ENCODE measurements at places on chromosomes 2 and 18.
A peak's percentile ranks its signal among the peaks of the same experiment; 100 is the strongest.

DNA sequence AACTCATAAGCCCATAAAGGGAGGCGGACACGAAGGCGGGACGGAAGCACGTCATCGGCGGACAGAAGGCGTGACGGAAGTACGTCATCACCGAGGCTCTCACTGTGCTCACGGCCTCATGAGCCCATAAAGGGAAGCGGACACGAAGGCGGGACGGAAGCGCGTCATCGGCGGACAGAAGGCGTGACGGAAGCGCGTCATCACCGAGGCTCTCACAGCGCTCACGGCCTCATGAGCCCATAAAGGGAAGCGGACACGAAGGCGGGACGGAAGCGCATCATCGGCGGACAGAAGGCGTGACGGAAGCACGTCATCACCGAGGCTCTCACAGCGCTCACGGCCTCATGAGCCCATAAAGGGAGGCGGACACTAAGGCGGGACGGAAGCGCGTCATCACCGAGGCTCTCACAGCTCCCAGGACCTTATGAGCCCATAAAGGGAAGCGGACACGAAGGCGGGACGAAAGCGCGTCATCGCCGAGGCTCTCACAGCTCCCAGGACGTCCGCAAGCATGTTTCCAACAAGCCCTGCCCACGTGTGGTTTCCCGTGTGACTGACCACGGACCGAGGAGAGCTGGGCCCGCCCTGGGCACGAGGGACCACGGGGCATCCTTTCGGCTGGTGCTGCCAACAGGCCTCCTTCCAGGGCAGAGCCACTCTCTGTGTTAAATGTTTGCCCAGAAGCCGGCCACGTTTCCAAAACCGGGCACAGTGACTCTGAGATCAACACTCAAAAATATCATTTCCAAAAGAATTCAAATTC, 182.7 kb upstream of the SALL3 start:
- H3K4me1 ChIP-seq, result no peaks in the 10 kb centered on the region
- no peaks in the 10 kb centered on the region for H3K27me3 ChIP-seq
- H3K27ac ChIP-seq, result no peak overlapping the region

GRCh38 chr18:2104620-2105462, 466.5 kb downstream of the METTL4 start:
- H3K4me3 ChIP-seq, result no peak overlapping the region
- DNase-seq, result peak; percentile 12
- no peaks in the 10 kb centered on the region for H3K4me1 ChIP-seq
- H3K36me3 ChIP-seq, result no peaks in the 10 kb centered on the region
- no peaks in the 10 kb centered on the region for H3K27me3 ChIP-seq

DNA sequence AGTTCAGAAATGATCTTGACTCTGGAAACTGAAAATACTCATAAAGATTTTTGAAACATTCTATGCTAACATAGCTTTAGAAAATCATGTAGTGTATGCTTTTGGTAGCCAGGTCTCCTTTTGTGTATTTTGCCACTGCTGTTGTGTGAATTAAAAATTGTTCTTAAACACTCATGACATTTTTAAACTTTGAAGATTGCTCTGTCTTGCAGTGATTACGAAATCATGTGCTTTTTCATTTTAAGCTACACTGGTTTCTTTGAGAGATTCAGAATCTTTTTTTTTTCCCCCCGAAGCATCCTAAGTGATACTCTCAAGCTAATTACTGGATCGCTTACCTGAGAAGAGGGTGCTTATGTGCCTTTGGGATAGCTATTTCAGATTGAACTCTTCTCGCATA, 60.0 kb downstream of the ANKRD12 start:
- peaks cover 6% of the 10 kb centered on the region for H3K36me3 ChIP-seq
- no peak for DNase-seq
- no peaks in the 10 kb centered on the region for H3K27me3 ChIP-seq
- H3K4me1 ChIP-seq, result no peaks in the 10 kb centered on the region
- no peak overlapping the region for H3K4me3 ChIP-seq
- H3K27ac ChIP-seq, result no peak overlapping the region

DNA sequence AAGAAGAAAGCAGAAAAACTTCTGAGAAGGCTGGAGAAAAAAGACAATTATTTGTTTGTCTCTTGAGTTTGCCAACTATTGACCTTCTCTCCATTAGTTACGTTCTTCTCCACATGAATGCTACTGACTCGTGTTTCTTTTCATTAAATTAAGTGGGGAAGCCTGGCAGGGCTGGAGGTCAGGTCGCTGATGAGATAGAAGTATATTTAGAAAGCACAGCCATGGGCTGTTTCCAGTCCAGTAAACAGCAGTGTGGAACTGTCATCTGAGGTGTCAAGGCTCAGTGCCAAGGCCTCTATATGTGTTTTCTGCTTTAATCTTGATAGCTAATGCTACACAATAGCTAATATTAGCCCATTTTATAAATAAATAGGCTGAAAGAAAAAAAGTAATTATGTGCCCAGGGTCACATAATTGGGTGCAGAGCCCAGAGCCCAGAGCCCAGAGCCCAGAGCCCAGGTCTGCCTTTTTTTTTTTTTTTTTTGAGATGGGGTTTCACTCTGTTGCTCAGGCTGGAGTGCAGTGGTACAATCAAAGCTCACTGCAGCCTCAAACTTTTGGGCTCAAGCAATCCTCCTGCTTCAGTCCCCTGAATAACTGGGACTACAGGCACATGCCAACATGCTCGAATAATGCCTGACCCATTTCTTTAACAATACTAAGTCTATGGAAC, 6.3 kb downstream of the MSGN1 start:
- no peak overlapping the region for H3K4me3 ChIP-seq
- no peak overlapping the region for H3K27ac ChIP-seq
- no peak for DNase-seq
- H3K4me1 ChIP-seq, result no peaks in the 10 kb centered on the region
- no peaks in the 10 kb centered on the region for H3K27me3 ChIP-seq

DNA sequence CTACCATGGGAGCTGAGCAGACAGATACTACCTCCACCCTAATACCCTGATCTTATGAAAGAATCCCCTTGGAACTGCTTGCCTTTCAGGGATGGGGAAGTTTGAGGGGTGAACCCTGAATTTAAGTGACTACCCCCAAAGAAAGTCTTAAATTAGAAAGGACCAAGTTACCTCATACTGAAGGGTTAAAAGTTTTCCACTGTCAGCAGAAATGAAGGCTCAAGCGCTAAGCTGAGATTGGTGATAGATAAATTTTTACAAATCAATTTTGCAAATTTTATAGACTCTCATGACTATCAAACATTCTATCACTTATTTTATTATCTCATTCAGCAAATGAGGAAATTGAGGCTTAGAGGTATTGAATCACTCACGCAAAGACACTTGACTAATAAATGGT, 233.2 kb upstream of the THSD7B start:
- no peaks in the 10 kb centered on the region for H3K36me3 ChIP-seq
- no peak overlapping the region for H3K4me3 ChIP-seq
- no peak for DNase-seq
- H3K27ac ChIP-seq, result no peak overlapping the region
- no peaks in the 10 kb centered on the region for H3K4me1 ChIP-seq
- H3K27me3 ChIP-seq, result no peaks in the 10 kb centered on the region

DNA sequence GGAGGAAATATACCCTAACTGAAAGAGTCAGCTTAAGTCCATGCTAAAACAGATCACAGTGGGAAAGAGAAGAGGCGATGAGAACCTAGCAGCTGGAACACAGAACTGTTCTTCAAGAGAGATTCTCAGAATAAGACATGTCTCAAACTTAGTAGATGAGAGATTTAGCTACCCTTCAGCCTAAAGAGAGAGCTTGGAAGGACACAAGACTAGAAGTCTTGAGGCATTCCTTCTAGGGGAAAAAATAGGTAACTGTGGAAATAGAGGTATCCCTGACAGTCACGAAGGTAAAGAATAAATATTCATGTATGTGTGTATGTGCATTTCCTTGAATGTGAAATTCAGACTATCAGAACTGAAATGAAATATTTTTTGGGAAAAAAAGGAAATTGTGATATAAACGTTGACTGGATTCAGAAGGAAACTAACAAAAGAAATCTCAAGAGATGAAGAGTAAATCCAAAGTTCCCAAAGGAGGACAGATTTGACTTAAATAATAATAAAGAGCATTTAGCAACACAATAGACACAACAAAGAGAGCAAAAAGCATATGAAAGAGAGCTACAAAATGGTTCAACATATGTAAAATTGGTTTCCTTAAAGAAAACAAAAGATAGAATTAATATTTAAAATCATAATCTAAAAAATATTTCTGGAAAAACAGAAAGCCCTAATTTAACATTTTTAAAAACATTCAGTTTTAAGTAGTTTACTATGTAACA, 258.7 kb downstream of the LRP1B start:
- no peak for DNase-seq
- H3K4me3 ChIP-seq, result no peak overlapping the region
- no peaks in the 10 kb centered on the region for H3K27me3 ChIP-seq
- no peaks in the 10 kb centered on the region for H3K36me3 ChIP-seq
- H3K27ac ChIP-seq, result no peak overlapping the region
- no peaks in the 10 kb centered on the region for H3K4me1 ChIP-seq

DNA sequence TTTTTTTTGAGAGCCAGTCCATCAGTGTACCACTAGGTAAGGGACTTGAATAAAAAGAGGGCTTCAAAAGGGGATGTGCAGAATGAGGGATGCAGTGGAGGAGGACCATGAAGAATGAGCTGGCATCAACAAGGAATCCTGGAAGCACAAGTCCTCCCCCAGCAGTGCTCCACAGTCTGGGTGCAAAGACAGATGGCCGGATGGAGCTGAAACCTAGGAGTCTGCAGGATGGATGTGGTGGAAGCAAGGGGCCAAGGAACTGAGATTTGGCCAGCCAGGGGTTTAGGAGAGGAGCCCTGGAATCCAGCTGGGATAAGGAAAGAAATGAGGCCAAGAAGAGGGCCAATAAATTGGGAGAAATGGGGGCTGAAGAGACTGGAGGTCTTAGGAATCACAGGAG, 51.8 kb upstream of the RAB6C start:
- H3K27ac ChIP-seq, result no peak overlapping the region
- peaks cover 2% of the 10 kb centered on the region for H3K4me1 ChIP-seq
- no peaks in the 10 kb centered on the region for H3K36me3 ChIP-seq
- DNase-seq, result no peak
- H3K4me3 ChIP-seq, result no peak overlapping the region

GRCh38 chr18:23524213-23524707, 20.9 kb downstream of the RMC1 start:
- no peaks in the 10 kb centered on the region for H3K27me3 ChIP-seq
- H3K4me1 ChIP-seq, result no peaks in the 10 kb centered on the region
- peaks cover 81% of the 10 kb centered on the region for H3K36me3 ChIP-seq
- no peak for DNase-seq
- H3K27ac ChIP-seq, result no peak overlapping the region

DNA sequence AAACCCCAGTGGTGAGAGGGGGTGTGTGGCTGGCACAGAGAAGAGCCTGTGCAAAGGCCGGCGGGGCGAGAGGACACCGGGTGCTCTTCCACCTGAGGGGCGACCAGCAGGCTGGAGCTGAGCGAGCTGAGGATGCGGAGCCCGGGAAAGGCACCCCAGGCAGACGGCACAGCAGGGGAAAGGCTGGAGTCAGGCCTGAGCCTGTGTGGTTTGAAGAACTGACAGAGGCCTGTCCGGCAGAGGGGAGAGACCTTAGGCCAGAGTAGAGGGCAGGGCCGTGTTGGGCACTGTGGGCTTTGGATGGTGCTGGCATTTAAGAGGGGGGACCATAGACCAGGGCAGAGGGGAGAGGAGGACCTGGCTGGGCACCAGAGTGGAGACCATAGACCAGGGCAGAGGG, 149.8 kb downstream of the RTP5 start:
- no peaks in the 10 kb centered on the region for H3K4me1 ChIP-seq
- H3K4me3 ChIP-seq, result no peak overlapping the region
- no peaks in the 10 kb centered on the region for H3K36me3 ChIP-seq
- no peak for DNase-seq
- H3K27ac ChIP-seq, result no peak overlapping the region

GRCh38 chr2:120775194-120775593, 39.5 kb downstream of the GLI2 start:
- H3K27ac ChIP-seq, result no peak overlapping the region
- H3K4me1 ChIP-seq, result no peaks in the 10 kb centered on the region
- H3K36me3 ChIP-seq, result no peaks in the 10 kb centered on the region
- H3K4me3 ChIP-seq, result no peak overlapping the region

DNA sequence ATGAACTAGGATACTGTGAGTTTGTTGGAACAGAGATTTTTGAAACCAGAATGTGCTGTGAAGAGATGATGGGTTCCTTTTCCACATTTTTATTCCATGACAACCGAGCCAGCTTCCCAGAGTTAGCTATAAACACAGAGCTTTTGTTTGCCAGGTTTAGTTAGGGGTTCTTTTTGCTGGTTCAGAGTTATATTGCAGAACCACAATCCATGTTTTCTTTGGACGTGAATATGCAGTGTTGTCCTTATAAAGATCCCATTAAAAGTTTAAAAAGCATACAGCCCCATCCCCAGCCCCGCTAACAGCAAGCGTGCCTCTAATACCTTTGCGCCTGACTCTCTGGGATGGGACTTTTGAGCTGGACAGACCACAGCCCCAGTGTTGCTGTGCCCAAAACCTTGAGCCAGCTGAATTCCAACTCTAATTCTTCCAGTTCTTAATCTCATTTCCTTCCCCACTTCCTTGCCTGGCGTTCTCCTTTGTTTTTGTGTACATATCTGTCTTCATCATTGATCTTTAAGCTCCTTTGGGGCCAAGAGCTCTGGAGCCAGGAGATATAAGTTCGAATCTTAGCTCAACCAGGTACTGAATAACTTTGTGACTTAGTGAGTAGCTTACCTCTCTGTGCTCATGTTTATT, 72.3 kb downstream of the SPATS2L start:
- peaks cover 14% of the 10 kb centered on the region for H3K4me1 ChIP-seq
- no peak for DNase-seq
- H3K27me3 ChIP-seq, result no peaks in the 10 kb centered on the region

GRCh38 chr2:141611981-141612380, 518.8 kb downstream of the LRP1B start:
- H3K36me3 ChIP-seq, result no peaks in the 10 kb centered on the region
- H3K27me3 ChIP-seq, result no peaks in the 10 kb centered on the region
- DNase-seq, result no peak
- no peak overlapping the region for H3K27ac ChIP-seq
- H3K4me1 ChIP-seq, result no peaks in the 10 kb centered on the region

GRCh38 chr2:109180786-109181185, 51.8 kb downstream of the SH3RF3 start:
- no peak overlapping the region for H3K4me3 ChIP-seq
- H3K27ac ChIP-seq, result no peak overlapping the region
- peaks cover 2% of the 10 kb centered on the region for H3K27me3 ChIP-seq
- H3K4me1 ChIP-seq, result no peaks in the 10 kb centered on the region
- DNase-seq, result no peak
- H3K36me3 ChIP-seq, result no peaks in the 10 kb centered on the region

- no peak for DNase-seq
- peaks cover 8% of the 10 kb centered on the region for H3K4me1 ChIP-seq
- no peak overlapping the region for H3K27ac ChIP-seq
- no peaks in the 10 kb centered on the region for H3K27me3 ChIP-seq
Measured at GRCh38 chr2:232341061-232341738, 37.4 kb upstream of the ALPP start.

- no peaks in the 10 kb centered on the region for H3K36me3 ChIP-seq
- no peak overlapping the region for H3K4me3 ChIP-seq
Measured at GRCh38 chr2:45067859-45068570, 58.8 kb upstream of the SIX2 start.

GRCh38 chr2:19351499-19351898, 6.9 kb downstream of the OSR1 start:
- no peak overlapping the region for H3K27ac ChIP-seq
- H3K27me3 ChIP-seq, result peaks cover 75% of the 10 kb centered on the region
- no peak for DNase-seq
- H3K36me3 ChIP-seq, result no peaks in the 10 kb centered on the region
- peaks cover 21% of the 10 kb centered on the region for H3K4me1 ChIP-seq

- peaks cover 21% of the 10 kb centered on the region for H3K4me1 ChIP-seq
- peak; percentile 72 for DNase-seq
- no peaks in the 10 kb centered on the region for H3K36me3 ChIP-seq
- no peaks in the 10 kb centered on the region for H3K27me3 ChIP-seq
- H3K27ac ChIP-seq, result peak overlapping the region; percentile 87
Measured at GRCh38 chr2:196230061-196230854, 58.9 kb upstream of the STK17B start.
